ENCODE measurements at places on chromosomes 4 and X.
A peak's percentile ranks its signal among the peaks of the same experiment; 100 is the strongest.

- peak overlapping the region; percentile 70 for H3K4me3 ChIP-seq
- peak; percentile 34 for DNase-seq
- no peak overlapping the region for H3K27ac ChIP-seq
- H3K4me1 ChIP-seq, result no peaks in the 10 kb centered on the region
- no peaks in the 10 kb centered on the region for H3K27me3 ChIP-seq
Observed at GRCh38 chr4:176002007-176002613, 63.5 kb upstream of the WDR17 start.

- peaks cover 39% of the 10 kb centered on the region for H3K27me3 ChIP-seq
- DNase-seq, result no peak
- no peak overlapping the region for H3K4me3 ChIP-seq
- H3K4me1 ChIP-seq, result no peaks in the 10 kb centered on the region
Observed at GRCh38 chr4:13528821-13529127, 15.5 kb downstream of the NKX3-2 start.

DNA sequence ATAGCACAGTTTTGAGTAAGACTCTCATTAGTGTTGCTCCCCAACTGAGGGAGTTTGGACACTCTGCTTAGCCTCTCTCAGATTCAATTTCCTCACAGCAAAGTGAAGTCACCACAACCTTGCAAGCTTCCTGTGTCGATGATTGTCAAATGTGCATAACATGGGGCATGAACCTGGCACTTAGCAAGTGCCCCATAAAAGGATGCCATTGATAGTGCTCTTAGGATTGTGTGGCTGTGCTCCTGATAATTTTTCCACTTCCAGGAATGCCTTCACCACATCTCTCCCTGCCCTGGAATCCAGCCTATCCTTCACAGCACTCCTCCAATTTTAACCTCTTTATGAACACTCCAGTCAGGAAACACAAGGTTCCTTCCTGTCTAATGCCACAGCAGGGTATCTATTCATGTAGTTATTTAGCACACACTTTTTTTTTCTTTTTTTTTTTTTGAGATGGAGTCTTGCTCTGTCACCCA lies 309.4 kb downstream of the PPP3CA start:
- H3K4me1 ChIP-seq, result no peaks in the 10 kb centered on the region
- no peak for DNase-seq
- no peak overlapping the region for H3K4me3 ChIP-seq
- no peaks in the 10 kb centered on the region for H3K36me3 ChIP-seq

- no peak for DNase-seq
- H3K4me1 ChIP-seq, result peaks cover 10% of the 10 kb centered on the region
- no peaks in the 10 kb centered on the region for H3K36me3 ChIP-seq
- H3K27me3 ChIP-seq, result no peaks in the 10 kb centered on the region
- no peak overlapping the region for H3K27ac ChIP-seq
Observed at GRCh38 chr4:15783676-15784075, 5.5 kb downstream of the CD38 start.
